ENCODE measurements at places on chromosomes 6 and 20.
A peak's percentile ranks its signal among the peaks of the same experiment; 100 is the strongest.

DNA sequence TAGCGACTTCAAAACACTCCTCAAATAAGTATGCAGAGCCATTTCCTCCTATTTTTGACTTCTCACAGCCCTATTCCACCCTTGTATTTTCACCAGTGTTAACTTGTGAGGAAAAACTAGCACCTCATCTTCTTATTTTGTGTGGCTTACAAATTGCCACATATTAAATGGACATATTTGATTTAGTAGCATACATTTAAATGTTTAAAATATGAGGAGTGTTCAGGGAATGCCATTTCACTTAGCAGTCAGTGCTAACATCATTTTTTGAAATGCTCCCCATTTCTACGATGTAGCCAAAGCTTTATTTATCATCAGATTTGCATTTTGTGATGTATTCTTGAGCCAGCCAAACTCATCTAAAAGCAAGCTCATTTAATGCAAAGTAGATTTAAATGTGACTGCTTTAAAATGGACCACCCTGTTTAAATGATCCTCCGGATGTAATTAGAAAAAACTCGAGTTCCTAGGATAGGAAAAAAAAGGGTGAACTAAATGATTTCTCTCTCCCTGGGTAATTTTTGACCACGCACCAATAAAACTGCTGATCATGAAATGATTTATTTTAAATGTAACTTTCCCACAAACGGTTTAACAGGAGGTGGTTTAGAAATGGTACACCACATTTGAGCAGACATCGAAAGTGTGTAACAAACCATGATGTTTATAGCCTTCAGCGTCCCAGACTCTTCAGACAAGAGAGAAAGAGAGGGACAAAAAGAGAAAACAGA is 172.6 kb downstream of the CD83 start:
- no peak for DNase-seq

DNA sequence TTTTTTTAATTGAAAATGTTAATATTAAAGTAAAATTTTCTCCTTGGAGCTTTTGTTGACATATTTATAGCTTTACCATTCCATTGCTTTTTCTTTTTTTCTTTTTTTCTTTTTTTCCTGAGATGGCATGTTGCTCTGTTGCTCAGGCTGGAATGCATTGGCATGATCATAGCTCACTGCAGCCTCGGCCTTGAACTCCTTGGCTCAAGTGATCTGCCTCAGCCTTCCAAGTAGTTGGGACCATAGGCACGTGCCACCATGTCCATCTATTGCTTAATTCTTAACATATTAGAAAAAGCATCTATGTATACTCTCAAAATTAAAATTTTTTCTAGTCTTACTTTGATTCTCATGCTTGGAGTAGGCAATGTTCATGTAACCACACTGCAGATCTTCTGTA is 43.0 kb downstream of the RALGAPB start:
- DNase-seq, result no peak

DNA sequence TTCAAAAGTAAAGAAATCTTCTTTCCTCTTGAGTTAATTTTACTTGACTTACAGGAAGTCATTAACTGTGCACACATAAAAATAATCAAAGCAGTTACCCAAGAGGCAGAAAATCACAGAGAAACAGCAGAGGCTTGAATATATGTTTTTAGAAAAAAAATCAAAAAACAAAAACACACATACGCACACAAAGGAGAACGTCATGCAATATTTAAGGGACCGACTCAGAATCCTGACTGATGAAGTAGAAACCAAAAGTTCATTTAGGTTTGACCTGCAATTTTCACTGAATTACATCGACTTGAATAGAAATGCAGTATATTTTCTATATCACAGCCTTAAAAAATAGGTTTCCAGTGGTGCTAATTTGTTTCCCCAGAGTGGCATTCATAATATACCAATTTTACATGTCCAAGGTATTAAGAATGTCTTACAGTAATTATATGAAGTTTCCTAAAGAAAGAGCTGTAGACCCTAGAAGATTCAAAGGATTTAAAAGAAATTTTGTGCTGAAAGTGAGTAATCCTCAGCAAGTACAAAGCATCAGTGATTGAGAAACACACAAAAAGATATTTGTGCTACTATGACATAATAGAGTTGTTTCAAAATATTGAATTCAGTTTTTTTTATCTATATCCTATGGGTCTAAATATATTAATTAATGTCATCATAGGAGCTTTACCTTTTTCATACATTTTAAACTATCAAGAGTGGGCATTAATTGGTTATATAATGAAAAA is 358.5 kb upstream of the RUNX2 start:
- DNase-seq, result no peak

- DNase-seq, result no peak
These were observed 22.3 kb downstream of the FOXA2 start for GRCh38 chr20:22561965-22562577.

- DNase-seq, result peak; percentile 66
These were observed 376.9 kb downstream of the PHF3 start for GRCh38 chr6:64012351-64013001.

- no peak for DNase-seq
These were observed 110.1 kb upstream of the ADTRP start for GRCh38 chr6:11888727-11889126.

DNA sequence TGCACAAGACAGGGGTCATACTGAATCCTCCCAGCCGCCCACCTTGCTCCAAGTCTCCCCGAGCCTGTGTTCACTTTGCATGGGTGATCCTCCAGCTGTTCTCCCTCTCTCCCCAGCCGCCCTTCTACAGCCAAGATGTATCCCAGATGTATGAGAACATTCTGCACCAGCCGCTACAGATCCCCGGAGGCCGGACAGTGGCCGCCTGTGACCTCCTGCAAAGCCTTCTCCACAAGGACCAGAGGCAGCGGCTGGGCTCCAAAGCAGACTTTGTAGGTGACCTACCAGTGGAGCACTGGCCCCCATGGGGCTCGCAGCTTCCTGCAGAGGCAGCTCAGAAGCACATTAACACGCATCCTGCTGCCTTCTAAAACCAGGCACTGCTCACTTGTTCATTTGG is 14.6 kb upstream of the IFT52 start:
- DNase-seq, result no peak

- DNase-seq, result no peak
These were observed 6.1 kb downstream of the C20orf173 start for GRCh38 chr20:35523298-35523888.

GRCh38 chr6:124260337-124260736 is 456.7 kb downstream of the NKAIN2 start:
- DNase-seq, result no peak

DNA sequence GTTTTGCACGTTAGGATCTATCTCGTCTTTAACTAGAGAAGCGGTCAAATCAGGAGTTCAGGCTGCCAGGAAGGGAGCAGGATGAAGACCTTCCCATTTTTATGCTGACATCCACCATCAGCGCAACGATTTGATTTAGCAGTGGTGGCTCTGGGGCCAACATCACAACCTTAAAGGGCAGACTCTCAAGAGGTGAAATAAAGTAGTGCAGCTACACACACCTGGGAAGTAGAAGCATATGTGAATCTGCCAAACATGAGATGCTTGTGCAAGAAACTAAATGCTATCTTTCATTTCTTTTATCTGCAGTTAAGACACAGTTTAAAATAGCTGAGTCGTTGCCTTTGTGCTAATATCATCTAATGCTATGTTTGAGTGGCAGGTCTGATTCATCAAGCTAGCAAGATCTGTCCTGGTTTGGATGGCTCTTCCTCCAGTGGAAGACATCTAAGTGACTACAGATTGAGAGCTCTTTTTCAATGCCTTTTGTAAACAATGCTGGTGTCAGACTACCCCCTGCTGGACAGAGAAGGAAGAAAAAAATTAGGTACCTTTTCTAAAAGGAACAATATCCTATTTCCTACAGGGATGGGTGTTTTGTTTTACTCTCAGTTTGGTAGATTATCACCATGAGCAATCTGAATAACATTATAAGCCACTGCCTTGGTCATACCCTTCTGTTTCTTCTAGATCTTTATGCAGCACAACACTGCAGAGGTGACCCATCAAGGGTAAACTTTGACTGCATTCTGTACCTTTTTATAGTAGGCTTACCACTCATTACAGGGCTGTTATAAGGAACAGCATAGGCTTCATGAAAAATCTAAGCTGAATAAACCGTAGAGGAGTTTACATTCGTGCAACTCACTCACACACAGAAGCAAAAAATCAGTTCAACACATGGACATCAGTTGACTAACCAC is 171.6 kb upstream of the FBXL4 start:
- DNase-seq, result peak; percentile 73

GRCh38 chr6:107489636-107490565 is at the start of gene SOBP:
TSS of gene SOBP (plus strand) at chr6:107490117. CDS start at chr6:107490617, 500 bp downstream.
- DNase-seq, result peak; percentile 82

DNA sequence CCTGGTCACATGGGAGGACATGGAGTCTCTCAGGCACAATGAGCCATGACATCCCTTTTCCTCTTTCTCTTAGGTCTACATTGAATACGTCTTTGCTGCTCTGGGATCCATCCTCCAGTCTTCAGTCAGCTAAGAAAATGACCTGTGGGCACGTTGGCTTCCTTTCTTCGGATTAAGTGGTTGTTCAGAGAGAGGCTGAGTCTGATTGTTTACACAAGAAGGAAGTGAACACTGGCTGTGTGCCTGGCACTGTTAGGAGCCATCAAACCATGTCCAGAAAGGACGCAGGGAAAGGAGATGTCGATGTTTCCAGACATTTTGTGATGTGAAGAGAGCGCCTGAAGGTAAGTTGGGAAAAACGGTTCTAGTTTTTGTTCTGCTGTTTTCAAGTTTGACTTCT is 309.9 kb upstream of the CDYL start:
- no peak for DNase-seq

DNA sequence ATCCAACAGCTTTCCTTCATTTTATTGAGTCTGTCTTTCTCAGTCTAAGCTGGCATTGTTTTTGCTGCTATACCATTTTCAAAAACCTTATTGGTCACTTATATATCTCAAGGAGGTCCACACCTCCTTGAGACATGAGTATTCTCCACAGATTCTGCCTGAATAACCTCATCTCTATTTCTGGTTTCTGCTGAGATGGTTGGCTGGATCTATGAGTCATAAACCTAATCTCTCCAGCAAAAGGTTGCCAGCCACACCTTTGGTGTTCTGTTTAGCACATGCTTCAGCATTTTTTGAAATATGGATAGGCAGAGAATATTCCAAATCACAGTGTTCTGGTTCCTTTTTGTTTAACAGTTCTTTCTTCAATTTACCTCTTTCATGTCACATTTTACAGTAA is 40.8 kb upstream of the TMEM244 start:
- no peak for DNase-seq

GRCh38 chr6:119025793-119026192 is 52.7 kb downstream of the FAM184A start:
- no peak for DNase-seq

DNA sequence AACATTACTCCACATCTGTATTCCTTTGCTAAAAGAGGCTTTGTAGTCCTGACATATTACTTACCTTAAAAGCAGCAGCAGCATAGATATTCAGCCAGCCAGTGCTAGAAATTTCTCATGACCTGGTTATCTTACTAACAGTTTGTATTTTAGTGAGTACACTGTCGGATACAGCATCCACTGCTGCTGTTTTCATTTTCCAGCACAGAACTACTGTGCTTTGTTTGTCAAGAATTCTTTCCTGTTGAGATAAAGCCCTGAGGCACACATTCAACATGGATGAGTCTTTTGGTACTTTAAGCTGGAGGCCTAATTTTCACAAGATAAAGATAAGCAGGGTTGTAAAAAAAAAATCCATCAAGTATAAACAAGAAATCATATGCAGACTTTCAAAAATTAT is 311.2 kb upstream of the OPRM1 start:
- no peak for DNase-seq

GRCh38 chr20:22808628-22809027 is 224.3 kb upstream of the FOXA2 start:
- DNase-seq, result no peak

DNA sequence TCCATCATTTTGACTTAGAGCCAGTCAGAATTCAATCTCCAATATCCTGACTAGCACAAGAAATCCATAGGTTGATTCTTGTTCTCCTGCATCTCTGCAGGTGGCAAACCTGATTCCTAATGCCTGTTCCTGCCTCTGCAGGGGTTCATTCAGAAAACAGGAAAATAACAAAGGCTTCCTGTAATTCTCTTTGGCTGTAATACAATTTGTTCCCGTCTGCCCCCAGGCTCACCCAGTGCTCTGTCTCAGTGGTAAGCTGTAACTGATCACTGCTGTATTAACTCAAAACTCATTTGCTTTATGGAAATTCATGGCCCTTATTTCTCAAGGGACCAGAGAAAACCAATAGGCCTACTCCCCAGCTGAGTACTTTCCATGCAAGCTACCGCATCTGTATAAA is 88.6 kb downstream of the OPRM1 start:
- DNase-seq, result no peak

DNA sequence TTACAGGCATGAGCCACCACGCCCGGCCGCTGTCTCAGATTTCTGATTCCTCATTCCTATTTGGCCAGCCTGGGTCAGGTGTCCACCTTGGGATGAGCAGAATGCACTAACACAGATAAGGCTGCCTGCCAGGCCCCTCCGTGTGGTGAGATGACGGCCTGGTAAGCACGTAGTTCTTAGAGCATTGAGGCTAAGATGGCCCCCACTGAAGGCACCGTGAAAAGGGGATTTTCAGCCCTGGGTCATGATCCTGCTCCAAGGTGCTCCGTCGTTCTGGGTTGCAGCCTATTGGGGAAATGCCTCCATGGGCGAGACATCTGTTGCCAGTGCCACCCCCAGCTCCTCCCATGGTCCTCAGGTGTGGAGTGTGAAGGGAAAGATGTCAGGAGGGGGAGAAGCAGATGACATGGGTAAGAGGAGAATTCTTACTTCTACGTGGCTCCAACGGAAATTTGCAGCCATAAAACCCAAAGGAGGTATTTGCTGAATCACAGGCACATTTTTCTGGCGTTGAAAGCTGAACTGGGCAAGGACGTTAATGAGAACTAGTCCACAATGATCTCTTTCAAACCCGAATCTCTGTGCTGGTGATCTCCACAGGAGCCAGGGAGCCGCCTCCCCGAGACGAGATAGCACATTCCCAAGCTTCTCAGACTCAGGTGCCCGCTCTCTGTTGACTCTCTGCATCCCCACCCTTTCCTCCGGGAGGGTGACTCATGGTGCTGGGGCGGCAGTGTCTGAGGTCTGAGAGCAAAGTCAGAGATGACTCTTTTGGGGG is 34.0 kb upstream of the BMP6 start:
- no peak for DNase-seq

GRCh38 chr6:129717277-129717676 is 7.3 kb upstream of the ARHGAP18 start:
- no peak for DNase-seq

DNA sequence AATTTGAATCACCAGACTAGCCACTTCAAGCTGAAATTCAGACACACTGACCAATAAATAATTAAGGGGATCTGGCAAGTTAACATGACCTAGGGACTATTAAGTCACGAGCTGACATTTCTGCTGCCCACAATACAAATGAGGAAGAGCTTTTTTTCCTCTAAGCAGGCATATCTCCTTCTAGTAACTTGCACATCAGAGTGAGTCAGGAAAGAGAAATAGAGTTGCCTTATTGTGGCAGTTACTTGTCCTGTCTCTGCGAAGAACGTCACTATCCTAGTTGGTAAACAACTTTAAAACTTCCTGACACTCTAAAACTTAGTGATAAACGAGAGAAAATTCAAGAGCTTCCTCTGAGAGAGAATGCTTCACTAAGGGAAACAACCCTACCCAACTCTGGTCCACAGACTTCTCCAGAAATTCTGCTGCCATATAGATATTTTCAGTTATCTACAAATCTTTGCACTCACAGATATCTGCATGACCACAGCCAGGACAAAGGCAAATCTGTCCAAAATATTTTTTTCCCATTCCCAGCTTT is 4.2 kb downstream of the PLA2G7 start:
- DNase-seq, result no peak

Data from NCI-H524 (cell line).